ENCODE measurements at places on chromosomes 5 and 9.

DNA sequence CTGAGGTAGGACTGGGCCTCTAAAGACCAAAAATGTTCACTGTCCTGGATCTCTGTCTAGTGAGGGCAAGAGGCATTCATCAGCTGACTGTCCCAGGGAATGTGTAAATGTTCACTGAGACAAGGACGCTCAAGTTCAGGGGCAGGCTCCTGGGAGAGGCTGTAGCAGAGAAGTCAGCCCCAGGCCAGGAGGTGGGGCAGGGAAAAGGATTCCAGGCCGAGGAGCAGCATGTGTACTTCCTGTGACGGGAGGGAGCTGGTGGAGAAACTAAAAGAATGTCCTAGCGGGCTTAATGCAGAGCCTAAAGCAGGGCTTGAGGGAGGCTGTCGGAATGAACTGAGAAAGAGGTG lies 205.8 kb downstream of the GABBR2 start:
- DNase-seq = no peak

DNA sequence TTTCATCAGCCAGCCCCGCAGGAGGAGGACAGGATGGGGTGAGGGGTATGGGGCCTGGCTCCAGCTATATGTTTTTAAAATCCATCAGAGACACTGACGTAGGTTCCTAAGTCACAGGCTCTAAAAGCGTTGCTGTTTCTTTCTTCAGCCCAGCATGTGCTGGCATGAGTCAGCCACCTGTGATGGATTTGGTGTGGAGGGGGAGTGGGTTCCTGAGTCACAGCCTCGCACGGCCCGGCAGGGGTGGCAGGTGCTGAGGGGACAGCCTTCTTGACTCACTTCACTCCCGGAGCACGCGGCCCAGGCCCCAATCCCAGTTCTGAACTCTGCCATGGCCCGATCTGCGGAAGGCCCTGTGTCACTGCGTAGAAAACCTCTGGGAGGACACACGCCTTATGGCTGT lies 38.8 kb upstream of the RPL26L1 start:
- no peak for DNase-seq

DNA sequence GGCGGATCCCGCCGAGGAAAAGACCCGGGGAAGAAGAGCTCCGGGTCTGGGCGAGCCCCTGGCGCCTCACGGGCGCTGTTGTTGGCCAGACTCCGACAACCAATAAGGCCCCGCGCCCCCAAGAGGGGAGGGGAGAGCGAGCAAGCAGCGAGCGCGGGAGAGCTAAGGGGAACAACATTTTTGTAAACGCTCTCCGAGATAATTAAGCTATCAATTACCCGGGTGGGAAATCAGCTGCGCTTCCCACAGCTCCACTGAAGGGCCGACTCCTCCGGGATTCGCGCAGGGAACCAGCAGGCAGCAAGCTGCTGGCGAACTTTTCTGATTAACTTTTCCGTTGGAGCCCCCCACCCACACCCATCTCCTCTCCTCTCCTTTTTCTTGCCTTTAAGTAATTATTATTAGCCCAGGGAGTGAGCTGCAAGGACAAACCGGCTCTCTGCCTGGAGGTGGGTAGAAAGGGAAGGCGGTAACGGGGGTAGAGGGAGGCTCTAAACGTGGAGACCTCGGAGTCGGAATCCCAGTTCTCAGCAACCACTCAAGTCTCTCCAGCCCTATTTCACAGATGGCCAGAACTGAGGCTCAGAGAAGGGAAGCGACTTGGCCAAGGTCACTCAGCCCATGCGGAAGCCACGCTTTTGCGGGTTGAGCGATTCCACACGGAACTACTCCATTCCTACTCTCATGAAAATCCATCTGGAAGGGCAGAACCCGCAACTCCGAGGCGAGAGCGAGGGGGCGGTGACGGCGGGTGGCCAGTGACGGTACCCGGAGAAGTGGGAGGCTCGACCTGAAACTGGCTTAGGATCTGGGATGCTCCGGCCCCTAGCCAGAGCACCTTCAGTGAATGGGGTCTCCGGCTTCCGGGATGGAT lies 1.3 kb downstream of the ASTN2 start:
- no peak for DNase-seq

- no peak for DNase-seq
These were observed 139.0 kb downstream of the FOCAD start for GRCh38 chr9:20823051-20823450.

DNA sequence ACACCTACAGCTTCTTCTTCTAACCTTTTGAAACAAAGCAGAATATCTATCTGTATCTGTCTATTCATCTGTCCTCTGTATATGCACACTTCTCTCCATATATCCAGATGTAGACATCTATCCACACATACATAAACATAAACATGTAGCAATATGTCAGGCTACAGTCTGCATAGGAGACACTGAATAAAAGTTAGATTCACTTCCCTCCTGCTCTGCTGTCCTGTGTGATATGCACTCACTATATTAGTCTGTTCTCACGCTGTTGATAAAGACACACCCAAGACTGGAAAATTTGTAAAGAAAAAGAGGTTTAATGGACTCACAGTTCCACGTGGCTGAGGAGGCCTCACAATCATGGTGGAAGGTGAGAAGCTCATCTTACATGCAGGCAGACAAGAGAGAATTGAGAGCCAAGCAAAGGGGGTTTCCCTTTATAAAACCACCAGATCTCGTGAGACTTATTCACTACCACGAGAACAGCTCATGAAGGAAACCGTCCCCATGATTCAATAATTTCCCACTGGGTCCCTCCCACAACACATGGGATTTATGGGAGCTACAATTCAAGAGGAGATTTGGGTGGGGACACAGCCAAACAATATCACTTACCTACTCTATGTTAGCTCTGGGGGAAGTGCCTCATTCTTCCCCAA lies 24.1 kb downstream of the RANBP3L start:
- no peak for DNase-seq

DNA sequence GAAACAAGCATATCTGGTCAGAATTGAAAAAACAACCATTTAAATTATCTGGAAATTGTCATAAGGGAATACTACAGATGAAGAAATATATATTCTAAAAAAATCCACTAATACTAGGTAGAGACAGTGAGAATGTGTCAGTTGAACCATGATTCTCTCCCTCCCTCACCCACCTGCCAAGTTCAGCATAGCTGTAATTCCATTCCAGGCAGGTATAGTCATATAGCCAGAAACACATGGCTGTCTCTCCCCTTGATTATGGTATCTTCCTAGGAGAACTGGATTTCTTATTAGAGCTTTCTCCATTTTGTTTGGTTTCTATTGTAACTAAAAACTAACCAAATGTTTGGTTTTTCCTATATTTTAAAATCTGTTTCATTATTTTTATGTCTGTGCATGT lies 509.2 kb downstream of the CDH10 start:
- no peak for DNase-seq

DNA sequence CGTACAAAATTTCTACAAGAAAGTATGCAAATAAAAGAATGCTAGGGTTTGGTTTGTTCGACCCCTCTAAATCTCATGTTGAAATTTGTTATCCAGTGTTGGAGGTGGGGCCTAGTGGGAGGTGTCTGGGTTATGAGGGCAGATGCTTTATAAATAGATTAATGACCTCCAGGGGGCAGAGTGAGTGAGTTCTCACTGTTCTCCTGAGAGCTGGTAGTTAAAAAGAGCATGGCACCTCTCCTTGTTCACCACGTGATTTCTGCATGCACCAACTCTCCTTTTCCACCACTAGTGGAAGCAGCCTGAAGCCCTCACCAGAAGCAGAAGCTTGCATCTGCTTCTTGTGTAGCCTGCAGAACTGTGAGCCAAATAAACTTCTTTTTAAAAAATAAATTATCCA lies 50.4 kb upstream of the FAM170A start:
- no peak for DNase-seq

GRCh38 chr5:91302958-91303357 lies 80.2 kb downstream of the ARRDC3 start:
- DNase-seq = no peak

- DNase-seq = no peak
These were observed 117.7 kb downstream of the SNCAIP start for GRCh38 chr5:122429545-122430318.

GRCh38 chr9:130894546-130894945 lies 2.1 kb downstream of the QRFP start:
- DNase-seq = no peak

DNA sequence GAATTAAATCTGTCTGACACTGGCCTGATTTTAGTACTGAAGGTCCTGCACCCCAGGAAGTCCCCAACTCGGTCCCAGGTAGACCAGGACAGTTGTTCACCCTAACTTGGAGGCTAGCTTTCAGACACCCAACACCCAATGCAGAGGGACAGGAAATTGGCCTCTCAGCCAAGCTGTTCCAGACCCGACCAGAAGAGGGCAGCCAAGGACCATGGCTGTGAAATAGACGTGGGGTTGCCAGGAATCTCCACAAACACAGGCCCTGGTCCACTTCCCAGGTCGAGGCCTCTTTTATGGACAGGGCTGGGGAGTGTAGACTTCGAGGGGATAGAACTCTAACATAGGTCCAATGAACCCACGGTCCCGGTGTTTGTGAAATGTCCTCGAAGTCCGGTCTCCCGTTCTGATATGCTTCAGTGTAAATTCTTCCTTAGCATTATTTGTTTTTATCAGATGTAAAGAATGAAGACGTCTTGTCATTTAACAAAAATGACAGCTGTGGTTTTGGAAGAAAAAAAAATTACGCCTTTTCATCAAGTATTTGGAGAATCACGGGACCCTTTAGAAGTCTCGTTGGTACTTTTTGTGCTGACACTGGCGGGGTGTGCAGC lies 260.3 kb upstream of the ADAMTS16 start:
- no peak for DNase-seq

- no peak for DNase-seq
These were observed 49.7 kb downstream of the PRDM6 start for GRCh38 chr5:123138774-123139173.

- DNase-seq = no peak
These were observed 16.9 kb downstream of the CRB2 start for GRCh38 chr9:123372766-123373446.

- DNase-seq = no peak
These were observed 255.4 kb upstream of the NFIL3 start for GRCh38 chr9:91678807-91679580.

DNA sequence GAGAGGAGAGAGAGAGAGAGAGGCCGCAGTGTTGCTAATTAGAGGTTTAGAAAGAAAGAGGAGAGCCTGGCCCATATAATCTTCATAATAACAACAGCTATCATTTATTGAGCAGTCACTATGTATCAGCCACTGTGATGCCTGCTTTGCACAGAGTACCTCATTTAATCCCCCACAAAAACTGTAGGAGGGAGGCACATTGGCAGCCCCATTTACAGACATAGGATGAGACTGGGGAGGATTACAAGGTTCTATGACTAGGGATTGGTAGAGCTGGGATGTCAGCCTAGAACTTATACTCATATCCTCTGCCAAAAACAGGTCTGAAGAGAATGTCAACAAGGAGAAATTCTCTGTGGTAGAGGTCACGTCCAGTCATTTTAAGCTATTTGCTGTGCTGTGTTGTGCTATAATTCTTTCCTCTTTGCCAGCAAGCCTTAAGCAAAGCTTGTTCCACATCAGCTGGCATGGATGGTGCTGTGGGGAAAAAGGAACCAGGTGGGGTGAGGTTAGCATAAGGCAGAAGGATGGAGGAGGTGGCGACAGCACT lies 6.7 kb upstream of the GCNT4 start:
- no peak for DNase-seq

- DNase-seq = no peak
These were observed 444.3 kb downstream of the ENC1 start for GRCh38 chr5:74196233-74196632.

DNA sequence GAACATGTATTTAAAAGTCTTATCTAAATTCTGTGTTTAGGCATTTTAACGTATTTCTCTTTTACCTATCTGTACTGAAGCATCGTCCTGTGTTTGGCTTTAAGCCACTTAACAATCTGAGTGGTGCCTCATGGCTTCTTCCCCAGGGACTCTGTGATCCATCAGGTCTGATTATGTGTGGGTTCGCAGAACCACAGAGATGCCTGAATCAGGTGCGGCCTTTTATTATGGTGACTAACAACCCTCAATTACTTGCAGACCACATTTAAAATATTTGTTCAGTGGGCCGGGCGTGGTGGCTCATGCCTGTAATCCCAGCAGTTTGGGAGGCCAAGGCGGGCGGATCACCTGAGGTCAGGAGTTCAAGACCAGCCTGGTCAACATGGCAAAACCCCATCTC lies 39.6 kb upstream of the SAP30L start:
- DNase-seq = no peak

DNA sequence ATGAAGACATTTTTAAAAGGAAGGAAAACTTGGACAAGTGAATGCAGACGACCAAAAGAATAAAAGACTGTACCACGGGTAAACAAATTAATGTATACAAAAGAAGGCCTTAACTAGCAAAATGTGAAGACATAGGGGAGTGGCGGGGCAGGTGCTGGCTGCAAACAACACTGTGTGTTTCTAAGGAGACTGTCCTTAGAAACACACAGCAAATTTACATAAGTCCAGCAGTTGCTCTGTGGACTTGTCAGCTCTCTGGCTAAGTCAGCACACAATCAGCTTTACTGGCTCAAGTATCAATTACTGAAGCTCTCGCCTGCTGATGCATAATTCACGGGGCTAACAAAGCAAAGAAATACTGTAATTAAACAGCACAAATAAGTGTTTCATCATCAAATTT lies 24.8 kb downstream of the PTBP3 start:
- DNase-seq = no peak

GRCh38 chr9:105345626-105346025 lies 101.2 kb downstream of the SLC44A1 start:
- no peak for DNase-seq

DNA sequence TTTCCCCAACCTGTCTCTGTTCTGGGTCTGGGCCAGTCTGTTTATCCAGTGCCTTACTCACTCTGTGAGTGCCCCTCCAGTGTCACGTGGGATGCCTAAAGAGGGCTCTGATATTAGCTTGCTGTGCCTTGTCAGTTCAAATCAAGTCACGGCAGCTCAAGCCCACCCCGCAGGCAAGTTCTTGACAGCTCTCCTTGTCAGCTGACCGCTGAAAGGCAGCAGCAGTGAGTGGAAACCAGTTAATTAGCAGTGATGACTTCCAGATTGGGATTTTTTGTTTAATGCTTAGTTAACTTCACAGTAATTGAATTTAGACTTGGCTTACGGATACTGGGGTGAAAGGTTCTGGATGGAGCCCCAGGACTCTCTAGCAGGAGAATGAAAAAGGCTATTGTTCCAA lies 210.1 kb downstream of the PSAT1 start:
- DNase-seq = no peak

DNA sequence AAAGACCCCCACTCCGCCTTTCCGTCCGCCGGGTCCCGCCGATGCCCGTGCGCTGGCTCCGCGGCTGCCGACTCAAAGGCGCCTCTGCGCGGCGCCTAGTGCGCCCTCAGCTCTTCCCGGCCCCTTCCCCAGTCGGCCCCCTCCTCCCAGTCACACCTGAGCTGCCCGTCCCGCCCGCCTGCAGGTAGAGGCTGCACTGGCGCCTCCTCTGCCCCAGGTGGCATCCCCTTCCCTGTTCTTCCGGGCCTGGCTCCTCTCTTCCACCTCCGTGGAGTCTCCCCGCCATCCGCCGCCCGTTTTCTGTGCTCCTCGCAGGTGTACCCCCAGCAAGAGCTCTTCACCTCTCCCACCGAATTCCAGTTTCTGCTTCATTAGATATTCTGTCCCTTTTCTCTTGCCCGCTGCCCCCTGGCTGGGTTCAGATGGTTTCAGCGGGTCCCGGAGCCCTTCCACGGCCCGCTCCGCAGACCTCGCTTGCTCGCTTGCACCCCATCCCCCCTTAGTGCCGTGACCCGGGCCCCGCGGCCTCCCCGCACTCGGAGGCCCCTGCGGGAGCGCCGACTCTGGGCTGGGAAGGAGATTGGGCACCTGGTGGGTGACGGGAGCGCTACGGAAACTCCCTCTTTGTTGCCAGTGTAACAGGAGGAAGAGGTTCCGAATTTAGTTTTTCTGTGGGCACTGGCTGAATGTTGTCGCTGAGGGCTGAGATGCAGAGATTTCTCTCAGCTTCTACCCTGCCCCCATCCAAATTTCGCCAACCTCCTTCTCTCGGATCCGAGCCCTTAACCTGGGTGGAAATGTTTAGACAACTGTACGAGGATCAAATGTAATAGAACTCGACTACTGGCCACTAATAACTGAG lies 809 bp downstream of the SLC44A1 start:
- peak; percentile 12 for DNase-seq
